SK-MEL-5 (cell line): ENCODE measurements at places on chromosomes 5 and 9.

DNA sequence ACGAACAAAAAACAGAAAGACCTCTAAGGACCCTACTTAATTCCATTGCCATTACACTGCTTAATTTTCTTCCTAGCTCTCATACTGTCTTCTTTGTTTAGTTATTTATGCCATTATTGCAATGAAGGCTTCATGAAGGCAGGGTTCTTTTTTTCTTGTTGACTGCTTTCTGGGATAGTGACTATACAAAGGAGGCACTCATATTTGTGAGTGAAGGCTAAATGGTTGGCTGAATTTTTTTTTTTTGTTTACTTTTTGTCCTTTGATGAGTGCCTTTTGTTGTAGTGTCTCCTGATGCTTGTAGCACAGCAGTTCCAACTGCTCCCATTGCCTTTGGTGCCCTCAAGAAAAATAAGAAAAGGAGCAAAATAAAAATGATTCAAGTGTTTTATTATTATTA lies 17.8 kb downstream of the CTNNA1 start:
- DNase-seq, result peak; percentile 36

DNA sequence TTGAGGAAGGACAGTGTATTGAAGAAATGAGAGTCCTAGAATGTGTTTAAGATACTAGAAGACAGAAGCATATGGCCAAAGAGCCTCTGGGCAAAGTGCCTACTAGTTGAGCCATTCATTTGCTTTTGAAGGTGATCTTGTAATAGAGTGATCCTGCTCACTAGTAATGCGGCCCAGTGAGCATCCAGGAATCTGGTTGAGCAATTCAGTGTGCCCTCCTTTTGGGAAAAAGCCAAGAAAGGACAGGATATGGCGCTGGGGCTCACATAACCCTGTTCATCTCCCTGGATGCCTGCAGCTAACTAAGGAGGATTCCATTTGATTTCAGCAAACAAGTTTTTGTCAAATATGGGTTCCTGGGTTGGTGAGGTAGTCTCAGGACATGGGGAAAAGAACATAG lies 16.3 kb downstream of the ADAM19 start:
- DNase-seq, result no peak

GRCh38 chr9:4344946-4345345 lies 45.1 kb upstream of the GLIS3 start:
- DNase-seq, result no peak

GRCh38 chr5:33588654-33589372 lies 148.0 kb downstream of the TARS1 start:
- peak; percentile 84 for DNase-seq

DNA sequence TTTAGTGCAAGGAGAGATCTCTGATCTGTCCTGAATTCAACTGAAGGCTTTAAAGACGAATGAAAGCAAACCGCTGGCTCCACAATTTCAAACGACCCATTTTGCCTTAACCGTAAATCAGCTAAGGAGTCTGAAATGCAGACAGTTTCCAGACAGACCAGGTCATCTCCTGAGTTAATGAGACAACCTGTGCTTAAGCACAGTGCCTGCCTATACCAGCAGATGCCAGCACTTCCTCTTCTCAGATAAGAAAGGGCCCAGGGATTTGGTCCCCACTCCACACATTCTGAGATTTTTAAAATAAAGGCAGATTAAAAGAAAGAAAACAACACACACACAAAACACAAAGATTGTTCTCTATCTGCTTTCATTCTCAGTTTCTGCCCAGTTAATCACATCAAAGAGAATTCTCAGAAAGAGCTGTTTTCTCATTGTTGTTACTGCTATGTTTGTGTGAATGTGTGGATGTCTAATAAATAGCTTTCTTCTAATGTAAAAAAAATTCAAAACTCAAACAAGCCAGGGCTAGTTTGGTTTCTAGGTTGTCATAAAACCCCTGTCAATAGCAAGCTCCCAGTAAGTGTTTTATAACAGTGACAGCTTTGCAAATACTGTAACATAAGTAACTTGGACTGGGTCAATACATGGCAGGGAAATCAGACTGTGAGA lies 157.7 kb upstream of the SLC24A2 start:
- DNase-seq, result peak; percentile 10

- no peak for DNase-seq
These were observed 586.7 kb upstream of the TUSC1 start for GRCh38 chr9:26264709-26265601.

GRCh38 chr5:103336941-103337340 lies 78.4 kb downstream of the MACIR start:
- DNase-seq, result no peak

GRCh38 chr9:95283673-95284072 lies 33.8 kb downstream of the FANCC start:
- no peak for DNase-seq

DNA sequence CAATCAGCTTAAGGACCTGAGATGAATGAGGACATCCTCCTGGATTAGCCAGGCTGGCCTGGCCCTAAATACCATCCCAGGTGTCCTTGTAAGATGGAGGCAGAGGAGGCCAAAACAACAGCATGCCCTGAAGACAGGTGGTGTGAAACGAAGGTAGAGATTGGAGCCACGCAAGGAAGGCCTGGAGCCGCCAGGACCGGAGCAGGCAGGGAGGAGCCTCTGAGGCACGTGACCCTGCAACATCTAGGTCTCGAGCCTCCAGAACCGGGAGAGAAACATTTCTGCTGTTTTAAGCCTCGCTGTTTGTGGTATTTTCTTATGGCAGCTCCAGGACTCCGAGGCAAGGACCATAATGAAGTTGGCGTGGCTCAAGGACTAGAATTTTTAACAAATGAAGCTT lies 9.7 kb upstream of the COL5A1 start:
- no peak for DNase-seq
